Posterior cingulate gyrus (tissue), 11 donors: ENCODE measurements at places on chromosomes 1 and 21.

DNA sequence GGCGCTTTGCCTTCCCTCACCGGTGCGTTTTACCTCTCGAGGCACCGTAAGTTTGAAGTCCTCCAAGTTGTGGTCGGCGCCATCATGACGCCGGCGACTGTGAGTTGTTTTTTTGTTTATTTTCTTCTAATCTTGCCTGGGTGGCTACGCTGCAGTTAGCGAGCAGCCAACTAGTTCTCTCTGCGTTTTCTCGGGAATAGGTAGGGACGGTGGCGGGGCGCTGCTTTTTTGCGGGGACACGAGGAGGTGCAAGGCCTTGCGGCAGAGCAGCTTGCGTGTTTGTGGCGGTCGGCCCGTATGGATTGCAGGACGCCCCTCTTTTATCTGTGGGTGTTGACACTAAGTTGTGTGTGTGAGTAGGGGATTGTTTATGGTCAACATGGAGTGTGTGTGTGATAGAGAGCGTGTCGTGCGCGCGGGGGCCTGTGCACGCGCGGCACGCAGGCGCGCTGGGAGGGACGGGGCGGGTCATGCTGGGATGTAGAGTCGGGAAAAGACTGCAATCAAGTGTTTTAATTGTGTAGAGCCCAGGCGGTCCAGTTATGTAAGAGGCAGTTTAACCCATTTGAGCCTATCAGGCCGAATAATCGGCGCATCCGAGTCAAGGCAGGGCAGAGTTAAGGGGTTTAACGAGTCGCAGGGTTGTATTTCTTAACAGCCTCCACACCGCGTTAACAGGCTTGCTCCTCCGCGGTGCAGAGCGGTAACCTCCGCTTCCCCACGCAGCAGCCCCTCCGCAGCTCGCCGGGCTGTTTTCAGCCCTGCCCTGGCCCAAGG is 1.2 kb upstream of the NEGR1 start:
- peak; percentile 78 for DNase-seq

DNA sequence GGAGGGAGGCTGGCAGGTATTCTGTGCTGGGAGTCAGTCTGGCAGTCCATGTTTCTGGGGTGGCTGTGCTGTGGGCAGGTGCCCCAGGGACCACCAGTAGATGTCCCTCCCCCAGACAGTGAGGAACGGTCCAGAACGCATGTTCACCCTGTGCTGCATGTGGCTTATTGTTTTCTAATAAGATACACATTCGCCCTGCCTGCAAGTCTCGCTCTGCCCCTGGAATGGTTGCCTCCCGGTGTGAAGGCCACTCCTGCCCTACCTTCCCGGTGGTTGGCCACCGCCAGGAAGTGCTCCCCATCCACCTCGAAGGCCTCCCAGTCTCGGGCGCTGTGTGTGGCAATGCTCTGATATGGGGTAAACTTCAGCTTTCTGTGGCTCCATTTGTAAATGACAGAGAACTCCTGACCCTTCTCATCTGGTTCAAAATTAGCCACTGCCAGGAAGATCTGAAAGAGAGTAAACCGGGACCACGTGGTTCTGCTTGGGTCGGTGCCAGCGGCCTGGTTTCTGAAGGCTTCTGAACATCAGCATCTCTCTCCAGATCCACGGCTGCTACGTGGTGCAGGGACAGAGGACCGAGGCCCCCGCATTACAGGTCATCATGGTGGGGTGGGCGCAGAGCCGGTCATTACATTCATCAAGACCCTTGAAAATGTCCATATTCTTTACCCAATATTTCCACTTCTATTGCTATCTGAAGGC is 14.5 kb downstream of the KRTAP10-1 start:
- DNase-seq = no peak

- DNase-seq = no peak
Observed at GRCh38 chr21:32127081-32127480, 151.8 kb downstream of the MIS18A start.

DNA sequence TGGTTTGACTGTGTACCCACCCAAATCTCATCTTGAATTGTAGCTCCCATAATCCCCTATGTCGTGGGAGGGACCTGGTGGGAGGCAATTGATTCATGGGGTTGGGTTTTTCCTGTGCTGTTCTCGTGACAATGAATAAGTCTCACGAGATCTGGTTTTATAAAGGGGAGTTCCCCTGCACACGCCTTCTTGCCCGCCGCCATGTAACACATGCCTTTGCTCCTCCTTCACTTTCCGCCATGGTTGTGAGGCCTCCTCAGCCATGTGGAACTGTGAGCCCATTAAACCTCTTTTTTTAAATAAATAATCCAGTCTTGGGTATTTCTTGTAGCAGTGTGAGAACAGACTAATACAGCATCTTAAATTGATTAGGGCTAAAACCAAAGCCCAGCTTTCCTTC is 22.6 kb upstream of the RERE start:
- no peak for DNase-seq

DNA sequence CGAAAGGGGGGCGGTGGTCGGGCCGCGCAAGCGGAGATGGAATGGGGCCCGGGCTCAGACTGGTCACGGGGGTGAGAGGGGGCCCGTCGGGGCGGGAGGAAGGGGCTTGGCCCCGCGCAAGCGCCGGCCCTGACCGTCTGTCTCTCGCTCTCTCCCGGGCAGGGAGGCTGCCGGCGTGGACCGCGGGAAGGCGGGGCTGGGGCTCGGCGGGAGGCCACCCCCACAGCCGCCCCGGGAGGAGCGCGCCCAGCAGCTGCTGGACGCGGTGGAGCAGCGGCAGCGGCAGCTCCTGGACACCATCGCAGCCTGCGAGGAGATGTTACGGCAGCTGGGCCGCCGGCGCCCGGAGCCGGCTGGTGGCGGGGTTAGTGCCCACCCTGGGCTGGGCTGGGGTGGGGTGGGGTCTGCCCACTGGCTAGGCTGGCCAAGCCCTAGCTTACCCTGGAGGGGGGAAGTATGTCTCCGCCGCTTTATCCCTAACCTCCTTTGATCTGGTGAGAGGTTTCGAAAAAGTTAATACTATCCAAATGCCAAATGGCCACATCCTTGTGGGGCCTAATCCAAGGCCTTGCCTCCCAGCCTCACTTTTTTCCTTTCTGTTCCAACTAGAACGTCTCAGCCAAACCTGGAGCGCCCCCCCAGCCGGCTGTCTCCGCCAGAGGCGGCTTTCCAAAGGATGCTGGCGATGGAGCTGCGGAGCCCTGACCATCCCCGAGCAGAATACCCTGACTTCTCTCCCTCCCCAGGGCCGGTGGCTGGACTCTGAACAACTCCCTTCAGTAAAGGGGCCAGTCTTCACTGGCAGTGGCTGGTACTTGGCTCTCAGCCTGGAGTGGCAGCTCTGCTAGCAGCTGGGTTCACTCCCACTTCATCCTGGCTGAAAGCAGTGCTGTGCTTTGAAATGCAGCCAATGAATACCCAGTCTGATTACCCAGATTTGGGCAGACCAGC is 636 bp upstream of the YRDC start:
- DNase-seq = peak; percentile 96

GRCh38 chr1:37655274-37655673 is 20.6 kb upstream of the RSPO1 start:
- DNase-seq = no peak

- no peak for DNase-seq
Observed at GRCh38 chr1:87379306-87379705, 50.6 kb downstream of the LMO4 start.

DNA sequence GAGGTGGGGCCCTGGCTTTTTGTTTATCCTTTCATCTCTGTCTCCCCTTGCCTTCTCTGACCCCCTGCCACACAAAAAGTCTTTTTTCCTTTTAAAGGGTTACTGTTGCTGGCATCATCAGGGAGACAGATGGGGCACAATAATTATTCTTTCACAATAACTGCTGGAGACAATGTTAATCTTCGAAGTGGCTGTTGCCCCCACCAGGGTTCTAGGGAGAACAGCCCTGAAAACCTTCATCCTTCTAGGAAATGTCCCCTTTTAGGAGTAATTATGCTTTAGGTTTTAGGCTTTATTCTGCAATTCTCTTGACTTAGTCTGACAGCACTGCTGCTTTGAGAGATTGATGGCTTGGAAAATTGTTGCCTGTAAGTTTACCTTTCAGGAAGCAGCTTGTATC is 150.0 kb downstream of the NOS1AP start:
- no peak for DNase-seq
